Fibroblast of upper back skin (primary cell): ENCODE measurements at places on chromosomes 6 and 20.
A peak's percentile ranks its signal among the peaks of the same experiment; 100 is the strongest.

DNA sequence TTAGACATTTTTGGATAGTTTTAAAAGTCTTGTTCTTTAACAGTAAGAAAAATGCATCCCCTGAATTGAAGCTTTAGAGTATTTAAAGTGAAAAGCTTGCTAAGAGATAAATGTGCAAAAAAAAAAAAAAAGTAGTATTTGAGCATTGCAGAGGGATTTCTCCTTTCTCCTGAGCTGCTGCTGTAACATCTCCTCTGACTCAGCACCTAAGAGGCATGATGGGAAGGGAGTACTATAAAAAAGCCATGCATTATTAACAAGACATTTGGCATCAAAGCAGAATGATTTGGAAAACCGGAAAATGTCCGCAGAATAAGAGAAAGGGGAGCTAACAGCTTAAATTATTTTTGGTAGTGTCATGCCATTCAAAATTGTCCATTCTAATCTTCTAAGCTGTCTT lies 27.9 kb downstream of the B4GALT5 start:
- peak; percentile 72 for DNase-seq

- no peak for DNase-seq
Measured at GRCh38 chr20:57899554-57899953, 189.7 kb upstream of the PMEPA1 start.

GRCh38 chr20:20831794-20832193 lies 119.3 kb upstream of the RALGAPA2 start:
- no peak for DNase-seq

DNA sequence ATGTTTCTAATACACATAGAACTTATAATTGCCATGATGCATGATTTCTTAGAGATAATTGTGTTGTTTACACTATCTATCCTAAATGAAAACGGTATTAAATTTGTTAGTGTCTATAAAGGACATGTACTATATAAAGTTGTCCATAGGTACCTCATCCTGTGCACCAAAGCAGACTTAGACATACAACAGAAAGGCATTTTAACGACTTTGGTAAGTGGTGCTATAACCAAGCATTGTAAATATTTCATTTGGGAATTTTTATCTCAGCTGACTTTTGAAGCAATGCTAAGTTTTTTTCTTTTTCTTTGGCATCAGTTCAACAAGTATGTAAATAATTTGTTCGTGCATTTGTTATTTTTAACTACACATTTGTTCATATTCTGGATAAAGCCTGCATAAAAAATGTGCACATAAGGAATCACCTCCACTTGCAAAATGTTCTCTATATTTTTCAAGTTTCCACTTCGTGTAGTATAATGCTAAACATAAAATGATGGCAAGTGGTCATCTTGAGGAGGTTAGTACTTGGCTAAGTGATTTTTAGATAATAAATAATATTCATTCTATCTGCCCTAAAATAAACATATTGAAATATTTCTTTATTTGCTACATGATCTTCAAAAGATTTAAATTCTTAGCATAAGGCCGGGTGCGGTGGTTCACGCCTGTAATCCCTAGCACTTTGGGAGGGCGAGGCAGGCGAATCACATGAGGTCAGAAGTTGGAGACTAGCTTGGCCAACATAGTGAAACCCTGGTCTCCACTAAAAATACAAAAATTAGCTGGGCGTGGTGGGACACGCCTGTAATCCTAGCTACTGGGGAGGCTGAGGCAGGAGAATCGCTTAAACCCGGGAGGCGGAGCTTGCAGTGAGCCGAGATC lies 6.3 kb upstream of the GJA1 start:
- DNase-seq = no peak
